RPMI7951 (cell line): ENCODE measurements at places on chromosomes 13 and 19. TPM values are rescaled to one million over a fixed set of nuclear protein-coding genes. Genes with fewer than 3 reads are reported as not detected.

The SYNGR4 gene
- not detected in 2 replicates for total RNA-seq

The SKA3 gene
- total RNA-seq = 29.7 and 40.3 TPM in 2 replicates

DNA sequence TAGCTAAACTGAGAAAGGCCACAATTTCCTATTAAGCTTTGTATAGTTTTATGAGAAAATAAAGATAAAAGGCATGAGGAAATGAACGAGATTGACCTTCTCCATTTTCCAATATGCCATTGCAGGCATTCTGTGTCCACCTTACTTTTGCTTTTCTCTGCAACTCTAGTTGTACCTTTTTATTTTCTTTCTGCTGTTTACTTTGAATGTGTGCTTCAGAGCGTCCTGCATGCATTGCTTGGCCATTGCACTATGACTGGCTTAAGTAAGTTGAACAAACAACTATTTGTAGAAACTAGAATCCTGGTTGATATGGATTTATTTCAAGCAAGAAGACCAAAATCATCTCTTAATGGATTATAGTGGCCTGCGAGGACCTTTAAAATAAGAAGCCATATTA, 510.3 kb downstream of the GPC6 start:
- no peak for DNase-seq

DNA sequence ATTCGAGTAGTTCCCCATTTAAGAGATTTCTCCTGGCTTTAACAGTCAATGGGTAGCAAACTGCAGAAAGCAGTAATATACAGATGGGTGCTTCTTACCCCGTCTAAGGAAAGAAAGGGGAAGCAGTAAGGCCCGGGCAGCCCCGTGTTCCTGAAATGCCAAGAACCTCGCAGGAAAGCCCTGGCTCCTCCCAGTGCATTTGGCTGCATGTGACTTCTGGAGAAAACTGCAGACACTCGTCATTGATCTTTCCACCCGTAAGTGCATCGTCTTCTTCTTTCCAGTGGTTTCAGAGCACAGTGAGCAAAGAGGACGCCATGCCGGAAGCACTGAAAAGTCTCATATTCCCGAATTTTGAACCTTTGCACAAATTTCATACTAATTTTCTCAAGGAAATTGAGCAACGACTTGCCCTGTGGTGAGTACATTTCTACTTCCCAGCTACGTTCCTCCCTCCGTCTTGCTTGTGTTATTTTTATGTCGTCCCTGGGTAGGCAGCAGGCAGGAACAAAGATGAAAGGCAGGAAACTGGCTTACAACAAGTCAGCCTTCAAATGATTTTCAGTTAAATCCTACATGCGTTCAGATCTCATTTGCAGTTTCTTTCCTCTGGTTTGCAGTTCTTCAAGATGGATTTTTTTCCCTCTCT, 165.2 kb downstream of the STK24 start:
- no peak for DNase-seq

DNA sequence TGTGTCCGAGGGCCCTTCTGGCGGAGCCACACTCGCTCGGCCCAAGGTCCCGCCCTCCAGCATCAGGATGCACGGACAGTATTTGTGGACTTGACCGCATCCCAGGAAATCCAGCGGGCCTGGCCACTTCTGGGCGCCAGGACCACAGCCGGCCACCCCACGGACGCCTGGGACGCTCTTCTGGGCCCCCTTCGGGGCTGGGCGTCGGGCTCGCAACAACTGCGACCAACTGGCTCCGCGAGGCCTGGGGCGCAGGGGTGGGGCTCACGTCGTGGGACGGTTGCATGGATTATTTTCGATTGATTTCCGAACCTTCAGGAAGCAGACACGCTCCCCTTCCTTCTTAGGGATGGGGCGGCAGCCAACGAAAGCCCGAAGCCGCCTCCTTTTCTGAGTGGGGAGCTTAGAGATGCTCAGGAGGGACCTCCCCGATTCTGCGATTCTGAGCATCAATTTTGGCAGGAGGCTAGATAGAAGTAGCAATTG, 521 bp upstream of the NUP58 start:
- DNase-seq = peak; percentile 50

The PSG7 gene
- total RNA-seq = not detected in 2 replicates

DNA sequence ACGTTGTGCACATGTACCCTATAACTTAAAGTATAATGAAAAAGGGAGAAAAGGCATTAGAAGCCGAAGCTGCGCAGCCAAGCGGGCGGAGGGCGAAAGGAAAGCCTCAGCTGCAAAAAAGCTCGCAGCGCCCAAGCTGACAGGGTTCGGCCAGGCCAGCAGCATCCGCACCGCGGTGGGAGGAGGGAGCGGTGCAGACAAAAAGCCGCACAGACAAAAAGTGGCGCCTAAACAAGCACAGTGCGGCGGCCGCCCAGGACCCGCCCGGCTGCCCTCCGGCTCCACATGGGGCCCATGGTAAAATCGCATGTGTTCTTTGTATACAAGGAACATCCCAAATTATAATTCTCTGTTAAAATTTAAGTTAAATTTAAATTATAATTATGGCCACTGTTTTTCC, 42.4 kb downstream of the PSG3 start:
- DNase-seq = no peak

GRCh38 chr19:14475251-14476073, at the start of gene PTGER1:
Gene PTGER1, minus strand, starts transcription at chr19:14475354. Its CDS starts 1,034 bp downstream, at chr19:14474320.
- DNase-seq = no peak

DNA sequence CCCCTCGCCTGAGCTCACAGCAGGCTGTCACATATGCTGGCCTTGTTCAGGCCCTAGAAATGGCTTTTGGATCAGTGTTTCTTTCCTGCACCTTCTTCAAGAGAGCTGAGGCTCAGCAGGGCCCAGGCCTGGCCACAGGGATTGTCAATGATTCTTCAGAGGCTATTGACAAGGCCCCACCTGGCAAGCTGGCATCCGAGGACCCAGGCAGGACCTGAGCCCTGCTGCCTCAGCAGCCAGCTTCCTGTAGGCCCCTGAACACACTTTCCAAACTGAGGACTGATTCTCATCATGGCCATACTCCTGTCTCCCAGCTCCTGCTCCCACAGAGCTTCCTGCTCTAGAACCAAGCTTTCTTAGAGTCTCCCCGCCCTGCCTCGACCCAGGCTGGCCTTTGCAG, 136.8 kb downstream of the UQCRFS1 start:
- DNase-seq = no peak

GRCh38 chr13:45393941-45394570, 24.1 kb downstream of the SLC25A30 start:
- peak; percentile 47 for DNase-seq

The ADGRE3 gene
- not detected in 2 replicates for total RNA-seq

The CD209 gene
- total RNA-seq = not detected in 2 replicates

- DNase-seq = no peak
These were observed 38.9 kb upstream of the NPAS1 start for GRCh38 chr19:46980761-46981160.

- no peak for DNase-seq
These were observed 69.8 kb downstream of the CCDC70 start for GRCh38 chr13:51931606-51932005.

DNA sequence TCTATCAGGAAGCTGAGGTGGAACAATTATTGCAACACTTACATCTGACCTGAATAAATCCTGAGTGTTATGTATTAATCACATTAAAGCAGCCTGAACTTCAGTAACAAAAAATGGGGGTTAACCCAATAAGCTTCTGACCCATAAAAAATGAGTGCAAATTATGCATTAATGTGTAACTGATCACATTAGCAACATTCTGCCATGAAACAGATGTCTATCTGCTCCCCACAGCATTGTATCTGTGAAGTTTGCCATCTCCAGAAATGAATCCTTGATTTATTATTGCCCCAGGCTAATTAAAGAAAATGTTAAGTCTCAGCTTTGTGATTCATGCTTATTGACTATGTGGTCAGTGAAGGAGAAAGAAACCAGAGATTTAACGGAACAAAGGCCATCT, 304.9 kb downstream of the PCDH20 start:
- DNase-seq = peak; percentile 10
